ENCODE measurements at places on chromosomes 1 and 21. TPM values are rescaled to one million over a fixed set of nuclear protein-coding genes. Genes with fewer than 3 reads are reported as not detected.

Gene KCNE1
- 0.37 TPM for total RNA-seq

DNA sequence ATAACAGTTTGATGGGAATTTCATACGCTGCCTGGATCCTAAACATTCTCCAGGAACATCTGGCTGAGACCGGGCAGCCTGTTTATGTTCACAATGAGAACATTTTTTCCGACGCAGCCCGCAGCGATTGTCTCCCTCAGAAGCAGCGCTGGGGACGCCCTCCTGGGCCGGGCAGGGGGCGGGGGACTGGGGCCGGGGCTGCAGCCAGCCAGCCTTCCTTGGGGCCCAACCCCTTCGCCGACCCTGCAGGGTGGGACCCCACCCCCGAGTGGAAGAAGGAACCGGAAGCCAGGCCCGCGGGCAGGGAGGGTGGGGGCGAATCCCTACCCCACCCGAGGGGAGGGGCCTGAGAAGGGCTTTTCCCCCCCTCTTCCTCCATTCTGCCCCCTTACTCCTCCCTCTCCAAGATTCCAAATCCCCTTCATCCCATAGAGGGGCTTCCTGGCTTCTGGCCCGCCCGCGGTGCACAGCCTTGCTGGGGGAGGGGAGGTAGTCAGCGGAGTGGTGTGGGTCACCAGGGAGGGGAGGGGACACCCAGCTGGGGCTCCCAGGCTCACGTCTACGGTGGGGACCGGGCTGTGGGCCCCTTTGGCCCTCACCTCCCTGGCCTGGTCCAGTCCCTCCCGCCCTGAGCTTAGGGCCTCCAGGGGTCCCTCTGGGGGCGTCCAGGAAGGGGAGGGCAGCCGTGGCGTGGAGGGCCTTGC is 60.6 kb downstream of the WNT9A start:
- DNase-seq = peak; percentile 68

GRCh38 chr1:200660719-200661118 is 9.0 kb downstream of the DDX59 start:
- peak; percentile 60 for DNase-seq

Gene OPTC
- not detected for total RNA-seq

- DNase-seq = no peak
Measured at GRCh38 chr21:15687208-15687607, 42.6 kb upstream of the USP25 start.

Gene IL22RA1
- 0.36 TPM for total RNA-seq

Gene MX2
- total RNA-seq = 10.4 TPM

DNA sequence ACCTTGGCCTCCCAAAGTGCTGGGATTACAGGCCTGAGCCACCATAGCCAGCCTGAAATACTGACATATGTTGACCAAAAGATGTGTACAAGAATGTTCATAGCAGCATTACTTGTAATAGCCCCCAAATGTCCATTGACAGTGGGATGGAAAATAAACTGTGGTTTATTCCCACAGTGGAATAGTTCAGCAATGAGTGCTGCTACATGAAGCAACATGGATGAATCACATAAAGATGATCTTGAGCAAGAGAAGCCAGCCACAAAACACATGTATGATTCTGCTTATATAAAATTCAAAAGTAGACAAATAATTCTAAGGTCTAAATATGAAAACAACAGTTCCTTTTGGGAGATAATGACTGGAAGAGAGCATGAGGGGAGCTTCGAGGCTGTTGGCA is 9.1 kb upstream of the CREG1 start:
- no peak for DNase-seq

GRCh38 chr1:24805534-24806301 is 60.5 kb downstream of the CLIC4 start:
- no peak for DNase-seq

- DNase-seq = no peak
Measured at GRCh38 chr1:220747437-220748088, 559 bp upstream of the MTARC2 start.

- DNase-seq = no peak
Measured at GRCh38 chr1:170698301-170699275, 34.7 kb downstream of the PRRX1 start.

DNA sequence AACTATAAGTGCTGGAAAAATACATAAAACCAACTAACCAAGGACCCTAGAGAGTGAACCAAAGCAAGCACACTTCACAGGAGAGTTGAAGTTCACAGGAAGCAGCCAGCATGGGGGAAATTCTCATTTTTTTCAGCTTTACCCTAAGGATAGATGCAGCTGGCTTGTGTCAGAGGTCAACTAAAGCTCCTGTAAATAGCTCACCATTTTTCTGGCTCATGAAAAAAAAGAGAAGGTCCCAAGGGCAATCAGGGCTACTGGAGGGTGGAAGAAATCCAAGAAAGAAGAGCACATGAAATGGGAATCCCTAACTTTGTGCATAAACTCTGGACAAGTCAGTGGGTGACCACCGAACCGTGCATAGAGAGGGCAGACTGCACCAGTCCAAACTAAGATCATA is 58.3 kb downstream of the KCNJ15 start:
- no peak for DNase-seq

- DNase-seq = no peak
Measured at GRCh38 chr1:91505086-91505485, 4.4 kb downstream of the CDC7 start.

DNA sequence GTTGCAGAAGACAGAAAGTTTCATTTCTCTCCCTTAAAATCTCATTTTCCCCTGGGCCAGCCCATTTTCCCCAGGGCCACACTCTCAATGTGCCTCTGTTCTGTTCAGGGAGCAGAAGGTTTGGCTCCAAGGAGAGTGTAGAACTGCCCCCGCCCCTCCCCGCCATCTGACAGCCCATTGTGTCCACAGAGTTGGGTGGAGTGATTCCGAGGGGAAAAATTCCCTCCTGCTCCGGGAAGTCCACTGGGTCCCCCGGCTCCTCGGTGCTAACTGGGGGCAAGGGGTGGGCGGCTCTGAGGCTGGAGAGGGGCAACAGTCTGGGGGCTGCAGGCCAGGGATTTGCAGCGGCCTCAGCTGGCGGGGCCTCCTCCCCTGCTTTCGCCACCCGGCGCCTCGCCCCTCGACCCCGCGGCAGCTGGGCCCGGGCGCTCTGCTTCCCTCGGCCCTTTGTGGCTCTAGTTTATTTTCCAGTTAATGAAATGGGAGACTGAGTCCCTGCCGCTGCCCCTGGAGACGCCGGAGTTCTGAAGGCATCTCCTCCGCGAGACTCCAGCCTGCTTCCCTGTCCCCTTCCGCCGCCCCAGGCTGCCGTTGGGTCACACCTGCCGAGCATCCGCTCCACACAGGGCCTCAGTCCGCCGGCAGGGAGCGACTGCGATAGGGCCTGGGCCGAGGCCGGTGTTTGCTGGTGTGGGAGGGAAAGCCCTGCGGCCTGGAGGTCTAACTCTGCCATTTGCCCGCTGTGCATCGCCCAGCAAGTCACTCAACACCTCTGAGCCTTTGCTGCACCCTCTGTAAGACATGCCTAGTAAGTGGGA is 14.7 kb upstream of the KIRREL1 start:
- no peak for DNase-seq

Gene NOS1AP
- total RNA-seq = 4.4 TPM

- no peak for DNase-seq
Measured at GRCh38 chr1:114861384-114861783, 6.7 kb downstream of the SYCP1 start.

Gene KIRREL1
- total RNA-seq = 80.7 TPM

- DNase-seq = no peak
Measured at GRCh38 chr1:23224739-23225648, 7.7 kb upstream of the HTR1D start.

DNA sequence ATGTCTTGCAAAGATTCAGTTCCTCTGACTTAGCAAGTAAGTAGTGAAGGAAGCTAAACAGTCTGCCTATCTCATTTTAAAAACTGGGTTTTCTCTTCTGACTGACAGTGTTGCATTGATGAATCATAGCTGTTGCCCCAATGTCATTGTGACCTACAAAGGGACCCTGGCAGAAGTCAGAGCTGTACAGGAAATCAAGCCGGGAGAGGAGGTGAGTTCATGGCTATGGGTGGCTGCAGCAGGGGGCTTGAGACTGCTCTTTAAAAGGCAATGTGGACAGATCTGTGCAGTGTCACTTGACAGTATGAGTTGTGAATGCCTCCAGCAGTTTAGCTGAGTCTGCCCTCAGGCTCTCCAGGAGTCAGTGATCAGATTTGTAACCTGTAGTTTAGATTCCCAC is 46.6 kb downstream of the SMYD2 start:
- no peak for DNase-seq
